Stimulated activated CD8-positive, alpha-beta memory T cell treated with anti-CD3 and anti-CD28 coated beads, Interleukin-2, amount 100 ng/mL, for 48 hours (primary cell): ENCODE measurements at places on chromosomes 13 and 19.

GRCh38 chr13:45162821-45163220 lies 38.0 kb downstream of the KCTD4 start:
- DNase-seq: no peak

DNA sequence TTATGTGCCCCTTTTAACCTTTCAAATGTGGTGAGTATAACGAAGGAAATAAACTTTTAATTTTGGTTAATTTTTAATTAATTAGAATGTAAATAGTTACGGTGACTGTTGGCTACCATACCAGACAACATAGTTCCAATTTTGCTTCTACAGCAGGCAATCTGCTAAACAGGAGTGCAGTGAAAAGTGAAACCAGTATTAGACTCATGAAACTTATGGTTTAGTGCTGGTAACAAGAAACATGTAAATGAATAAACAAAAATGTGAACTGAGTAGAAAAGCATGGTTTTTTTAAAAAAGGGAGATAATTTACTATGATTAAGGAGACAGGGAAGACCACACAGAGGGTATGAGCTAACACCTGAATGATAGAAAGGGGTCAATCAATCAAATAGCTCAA lies 478.4 kb downstream of the PCDH9 start:
- no peak for DNase-seq

GRCh38 chr13:107576430-107576829 lies 638.9 kb downstream of the LIG4 start:
- no peak for DNase-seq

- DNase-seq: no peak
These were observed 37.5 kb upstream of the SACS start for GRCh38 chr13:23470790-23471614.

DNA sequence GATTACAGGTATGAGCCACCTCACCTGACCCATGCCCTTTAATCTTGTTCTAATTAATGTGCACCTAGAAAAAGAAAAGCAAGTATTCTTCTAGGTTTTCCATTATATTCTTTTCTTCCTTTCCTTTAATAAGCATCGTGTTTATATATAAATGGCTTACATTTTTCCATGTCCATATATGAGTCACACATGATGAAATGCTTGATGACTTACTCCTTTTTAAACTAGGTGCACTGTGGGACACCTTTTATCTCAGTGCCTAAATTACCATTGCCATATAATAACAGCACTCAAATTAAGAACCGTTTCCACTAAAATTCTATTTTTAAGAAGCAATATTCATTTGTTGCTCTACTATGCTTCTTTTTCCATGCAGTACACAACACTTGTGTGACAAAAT lies 363.3 kb downstream of the LIG4 start:
- no peak for DNase-seq

DNA sequence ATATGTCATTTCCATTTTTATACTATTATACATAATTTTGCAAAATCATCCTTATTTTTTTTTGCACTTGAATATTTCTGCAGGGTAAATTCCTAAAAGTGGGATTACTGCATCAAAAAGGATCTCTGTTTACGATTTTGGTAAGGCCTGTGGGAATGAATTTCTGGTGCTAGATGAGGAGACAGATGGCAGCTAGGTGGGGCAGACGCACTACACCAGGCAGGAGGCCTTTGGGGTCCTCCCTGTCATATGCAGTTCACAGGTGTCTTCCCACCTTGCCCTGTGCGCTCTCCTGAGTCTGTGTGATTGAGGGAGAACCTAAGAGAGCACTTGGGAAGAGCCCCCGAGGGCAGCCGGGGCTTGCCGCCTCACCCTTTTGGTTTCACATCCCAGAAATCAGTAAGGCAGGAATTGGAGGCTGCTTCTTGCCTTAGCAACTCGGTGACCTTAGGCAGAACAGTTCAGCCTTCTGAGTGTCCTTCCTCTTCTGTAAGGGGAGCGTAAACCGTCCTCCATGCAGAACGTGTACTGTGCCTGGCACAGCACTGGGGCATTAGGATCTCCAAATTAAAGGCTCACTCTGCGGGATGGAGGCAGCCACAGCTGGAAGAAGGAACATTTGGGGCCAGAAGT lies 13.4 kb upstream of the GJB2 start:
- DNase-seq: no peak

- no peak for DNase-seq
These were observed 388.1 kb downstream of the KCNRG start for GRCh38 chr13:50403311-50403710.

DNA sequence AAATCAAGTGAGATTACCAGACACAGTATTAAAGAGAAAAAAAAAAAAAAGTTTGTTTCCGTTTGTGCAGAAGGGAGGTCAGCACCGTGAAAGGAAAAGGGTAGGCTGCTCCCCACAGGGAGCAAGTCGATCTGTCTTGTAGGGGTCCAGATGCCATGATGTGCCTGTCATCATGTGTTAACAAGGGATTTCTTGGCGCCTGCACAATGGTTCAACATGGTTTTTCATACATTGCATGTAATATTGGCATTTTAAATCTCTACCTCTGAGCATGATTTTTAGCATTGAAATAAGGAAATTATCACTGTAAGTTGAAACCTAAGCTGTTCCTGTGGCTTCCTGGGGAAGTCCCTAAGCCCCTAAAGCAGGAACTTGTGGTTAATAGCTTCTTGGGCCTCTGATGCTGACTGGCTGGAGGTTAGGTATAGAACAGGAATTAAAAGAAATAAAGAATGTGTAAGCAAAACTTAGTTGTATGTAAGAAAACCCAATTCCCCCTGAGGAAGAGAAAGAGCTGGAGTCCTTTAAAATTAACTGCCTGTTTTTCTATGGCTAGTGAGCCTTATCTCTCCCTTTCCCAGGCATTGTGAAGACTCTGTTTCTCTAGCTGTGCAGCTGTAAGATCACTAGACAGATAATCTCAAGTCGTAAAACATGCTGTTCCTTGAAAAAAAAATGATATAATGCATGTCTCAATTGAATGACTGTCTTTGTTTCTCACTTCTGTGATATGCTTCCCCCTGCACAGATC lies 7.4 kb upstream of the FCGBP start:
- no peak for DNase-seq

- DNase-seq: peak; percentile 57
These were observed 13.6 kb upstream of the C5AR1 start for GRCh38 chr19:47296036-47296435.

DNA sequence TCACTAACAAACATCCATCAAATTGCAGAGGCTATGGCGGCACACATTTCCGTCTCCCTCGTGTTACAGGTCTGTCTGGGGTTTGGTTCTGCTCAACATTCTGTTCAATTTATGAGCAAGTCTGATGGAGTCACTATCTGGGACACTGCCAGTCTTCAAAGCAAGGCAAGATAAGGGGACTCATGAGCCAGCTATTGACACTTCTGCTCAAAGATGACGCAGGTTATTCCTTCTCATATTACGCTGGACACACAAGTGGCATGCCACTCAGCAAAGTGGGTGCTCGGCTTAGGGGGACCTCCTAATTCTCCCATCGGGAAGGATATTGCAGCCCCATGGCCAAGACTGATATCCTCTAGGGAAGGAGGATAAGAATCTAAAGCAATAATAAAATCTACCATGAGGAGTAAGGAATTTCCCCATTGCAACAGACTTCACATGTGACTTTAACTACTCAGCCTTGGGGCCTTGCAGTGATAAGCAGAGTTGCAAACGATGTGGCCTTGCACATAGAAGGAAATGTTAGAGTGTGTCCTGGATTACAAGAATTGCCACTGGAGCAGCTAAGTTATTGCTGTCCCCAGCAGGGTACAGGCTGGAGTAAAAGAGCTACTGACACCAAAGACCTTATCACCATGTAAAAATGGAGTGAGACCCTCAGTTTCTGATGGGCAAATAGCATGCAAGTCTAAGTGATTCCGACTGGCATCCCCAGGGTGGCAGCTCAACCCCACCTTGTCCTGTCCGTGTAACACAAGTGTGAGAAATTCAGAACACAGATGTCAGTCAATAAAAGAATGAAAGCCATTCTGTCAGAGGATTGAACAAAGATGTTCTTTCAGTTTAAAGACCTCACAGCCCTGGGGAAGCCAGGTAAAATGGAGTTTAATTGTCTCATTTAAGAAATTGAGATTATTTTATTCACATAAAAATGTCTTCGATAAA lies 306.1 kb downstream of the IRS2 start:
- no peak for DNase-seq

DNA sequence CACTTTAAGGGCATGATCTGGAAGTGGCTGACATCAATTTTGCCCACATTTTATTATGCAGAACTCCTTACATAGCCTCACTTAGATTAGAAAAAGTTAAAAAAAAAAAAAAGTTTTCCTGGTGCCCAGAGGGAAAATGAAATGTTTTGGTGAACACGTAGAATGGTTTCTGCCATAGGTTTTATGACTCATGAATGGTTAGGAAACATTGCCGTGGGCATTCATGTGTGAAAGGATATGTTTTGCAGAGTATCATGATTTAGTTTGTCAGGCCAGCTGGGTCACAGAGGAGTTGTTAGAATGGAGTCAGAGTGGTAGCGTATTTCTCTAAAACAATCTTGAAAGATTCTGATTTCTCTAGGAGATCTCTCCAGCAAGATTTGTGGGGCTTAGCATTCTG lies 133.8 kb downstream of the MRPL57 start:
- no peak for DNase-seq

DNA sequence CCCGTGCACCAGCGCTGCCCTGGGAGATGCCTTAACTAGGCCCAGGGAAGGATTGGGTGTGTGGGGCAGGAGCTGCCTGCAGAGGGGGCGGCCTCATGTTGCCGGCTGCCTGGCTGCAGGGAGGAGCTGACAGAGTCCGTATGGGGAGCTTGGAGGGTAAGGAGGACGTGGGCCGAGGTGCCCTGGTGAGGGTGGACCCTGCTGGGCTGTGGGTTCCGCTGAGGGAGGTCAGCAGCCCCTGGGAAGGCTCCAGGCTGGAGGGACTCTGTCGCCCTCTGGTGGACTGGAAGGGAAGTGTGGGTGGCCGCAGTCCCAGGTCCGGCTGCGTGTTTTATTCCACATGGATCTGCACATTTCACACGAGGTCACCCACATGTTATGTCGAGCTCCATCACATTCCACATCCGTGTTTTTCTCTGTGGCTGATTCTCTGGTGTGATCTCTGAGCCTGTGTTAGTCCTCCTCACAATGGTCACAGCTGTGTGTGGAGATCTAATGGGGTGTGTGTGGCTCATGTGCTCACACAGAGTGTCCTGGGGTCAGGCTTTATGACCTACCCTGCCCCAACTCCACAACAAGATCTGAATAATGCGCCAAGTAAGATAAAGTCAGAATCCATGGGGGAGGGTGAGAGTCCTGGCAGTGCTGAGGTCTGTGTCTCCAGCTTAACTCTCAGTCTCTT lies 1.8 kb upstream of the CEACAM8 start:
- DNase-seq: peak; percentile 4

DNA sequence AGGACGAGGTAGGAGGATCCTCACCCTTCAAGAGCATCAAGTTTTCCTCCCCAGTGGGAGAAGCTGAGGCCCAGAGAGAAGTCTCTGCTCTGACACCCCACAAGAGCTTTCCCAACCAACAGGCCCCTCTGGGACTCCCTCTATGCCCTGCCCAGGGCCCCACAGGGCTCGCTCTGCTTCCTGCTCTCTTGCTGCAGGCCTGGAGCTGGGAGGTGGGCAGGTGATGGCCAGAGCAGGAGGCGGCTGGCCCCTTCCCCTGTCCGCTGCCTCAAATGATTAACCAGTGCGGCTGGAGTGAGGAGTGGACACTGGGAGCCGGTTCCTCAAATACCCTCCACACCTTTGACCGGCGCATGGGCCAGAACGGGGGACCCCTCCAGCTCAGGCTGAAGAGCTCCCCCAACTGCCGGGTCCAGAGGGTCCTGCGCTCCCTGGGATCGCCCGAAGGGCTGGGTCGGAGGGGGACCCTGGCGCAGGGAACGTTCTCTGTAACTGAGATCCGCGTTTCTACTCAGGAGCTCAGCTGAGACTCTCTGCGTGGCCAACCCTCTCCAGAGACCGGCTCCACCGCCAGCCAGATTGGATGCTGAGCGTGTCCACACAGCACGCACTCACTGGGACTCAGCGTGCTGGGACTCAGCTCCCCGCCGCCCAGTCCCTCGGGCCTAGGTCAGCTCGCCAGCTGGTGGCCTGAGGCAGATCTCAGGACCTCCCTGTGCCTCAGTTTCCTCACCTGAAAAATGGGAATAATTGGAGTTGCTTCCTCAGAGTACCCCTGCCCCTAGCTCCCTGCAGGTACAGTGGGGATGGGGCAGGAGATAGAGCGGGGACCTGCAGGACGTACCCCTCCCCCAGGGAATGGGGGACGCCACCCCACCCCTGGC lies 6.7 kb upstream of the ONECUT3 start:
- no peak for DNase-seq
